ENCODE measurements at places on chromosomes 12 and 14.

DNA sequence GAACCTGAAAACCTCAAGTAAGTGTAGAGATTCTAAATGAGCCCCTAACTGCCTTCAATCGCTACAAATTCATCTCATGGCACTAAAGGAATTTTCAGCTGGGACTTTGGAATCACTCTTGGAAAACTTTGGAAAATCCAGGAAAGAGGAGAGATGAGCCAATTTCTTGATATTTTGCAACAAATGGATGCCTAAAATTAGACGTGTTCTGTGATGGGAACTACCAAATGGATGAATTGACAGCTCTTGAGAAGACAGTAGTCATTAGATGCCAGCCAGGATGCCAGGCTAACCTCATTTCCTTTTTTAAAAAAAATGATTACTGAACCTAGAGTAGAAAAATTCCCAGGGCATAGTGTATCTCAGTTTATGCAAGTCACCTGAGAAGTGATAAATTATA lies 78.3 kb downstream of the NPAS3 start:
- no peak for DNase-seq

DNA sequence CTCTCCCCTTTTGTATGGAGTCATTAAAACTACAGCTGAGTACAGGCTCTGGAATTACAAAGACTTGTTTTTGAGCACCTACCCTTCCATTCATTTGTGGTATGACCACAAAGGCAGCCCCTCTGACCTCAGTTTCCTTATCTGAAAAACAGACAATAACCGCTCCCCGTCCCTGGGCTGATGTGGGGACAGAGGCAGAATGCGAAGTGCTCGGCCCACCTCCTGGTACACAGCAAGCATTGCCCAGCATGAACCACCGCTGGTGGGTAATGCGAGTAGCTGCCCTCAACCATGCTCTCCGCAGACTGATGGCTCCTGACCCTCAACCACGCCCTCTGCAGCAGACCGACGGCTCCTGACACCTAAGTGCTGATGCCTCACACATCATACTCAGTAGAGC lies 22.4 kb downstream of the P2RX2 start:
- DNase-seq: no peak

- no peak for DNase-seq
Measured at GRCh38 chr12:57367121-57367520, 63.7 kb downstream of the R3HDM2 start.

DNA sequence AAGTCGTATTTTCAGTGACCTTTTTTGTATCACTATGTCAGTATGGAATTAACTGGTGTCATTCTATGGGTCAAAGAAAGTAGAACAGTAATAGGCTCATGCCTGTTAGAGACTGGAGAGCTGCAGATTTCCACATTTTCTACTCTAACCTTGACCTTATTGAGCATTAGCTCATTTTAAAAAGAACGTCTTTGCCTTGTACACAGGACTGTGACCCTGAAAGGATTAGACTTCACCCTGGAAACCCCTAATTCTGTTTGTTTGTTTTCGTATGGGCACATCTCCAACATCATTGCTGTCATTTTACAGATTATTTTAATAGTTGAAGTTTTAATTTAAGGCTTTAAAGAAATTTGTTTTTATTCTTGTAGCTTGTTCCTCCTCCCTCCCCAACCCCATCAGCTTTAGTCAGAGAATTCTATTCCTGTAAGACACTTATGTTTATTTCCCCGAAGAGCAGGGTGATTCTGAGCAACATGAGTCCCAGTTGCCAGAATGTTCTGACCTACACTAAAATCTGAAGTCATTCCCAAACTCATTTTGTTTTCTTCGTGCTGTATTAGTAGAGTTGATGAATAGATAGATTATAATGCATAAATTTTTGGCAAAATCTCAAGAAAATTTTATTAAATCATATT lies 451.3 kb downstream of the FOXG1 start:
- no peak for DNase-seq

- DNase-seq: no peak
Measured at GRCh38 chr12:66803930-66804329, 125.1 kb upstream of the GRIP1 start.

GRCh38 chr14:74609721-74610120 lies 2.3 kb downstream of the LTBP2 start:
- DNase-seq: no peak

GRCh38 chr12:113314121-113314529 lies 20.8 kb downstream of the SLC8B1 start:
- no peak for DNase-seq

GRCh38 chr12:107973950-107974349 lies 155.1 kb upstream of the WSCD2 start:
- DNase-seq: no peak

- DNase-seq: no peak
Measured at GRCh38 chr12:95258803-95259202, 41.2 kb downstream of the VEZT start.

DNA sequence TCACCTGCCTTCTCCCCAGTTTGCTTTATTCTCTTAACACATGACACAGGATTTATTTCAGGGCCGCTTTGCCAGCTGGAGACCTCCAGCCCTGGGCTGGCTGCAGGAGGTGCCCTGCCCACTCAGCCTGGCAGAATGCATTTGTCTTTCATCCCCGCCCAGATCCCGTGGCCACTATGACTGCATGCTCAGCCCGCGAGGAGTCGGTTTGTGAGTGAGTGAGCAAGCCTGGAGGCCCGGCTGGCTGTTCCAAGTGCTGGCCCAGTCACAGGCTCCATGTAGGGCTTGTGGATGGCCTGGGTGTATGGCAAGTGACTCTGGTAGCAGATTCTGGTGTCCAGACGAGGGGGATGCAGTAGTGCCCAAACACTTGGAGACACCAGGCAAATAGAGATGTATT lies 2.1 kb downstream of the TDP1 start:
- no peak for DNase-seq

DNA sequence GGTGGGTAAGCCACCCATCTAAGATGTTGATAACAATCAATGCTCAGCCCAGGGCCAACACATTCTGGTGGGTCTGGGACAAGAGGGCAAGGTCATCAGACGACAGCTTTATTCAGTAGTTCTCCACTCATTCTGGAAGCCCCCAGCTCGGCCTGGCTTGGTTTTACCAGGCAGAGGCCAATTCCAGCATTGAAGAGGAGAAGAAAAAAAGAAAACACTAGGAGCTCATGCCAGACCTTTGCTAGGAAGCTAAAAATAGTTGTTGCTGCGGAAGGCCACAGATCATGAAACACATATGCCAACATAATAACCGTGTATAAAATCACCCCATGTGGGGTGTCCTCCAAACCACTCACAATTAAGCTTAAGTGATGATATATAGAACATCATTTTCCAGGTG lies 44.4 kb downstream of the CCDC60 start:
- DNase-seq: no peak

- no peak for DNase-seq
Measured at GRCh38 chr12:48022676-48023385, 18.6 kb upstream of the COL2A1 start.

DNA sequence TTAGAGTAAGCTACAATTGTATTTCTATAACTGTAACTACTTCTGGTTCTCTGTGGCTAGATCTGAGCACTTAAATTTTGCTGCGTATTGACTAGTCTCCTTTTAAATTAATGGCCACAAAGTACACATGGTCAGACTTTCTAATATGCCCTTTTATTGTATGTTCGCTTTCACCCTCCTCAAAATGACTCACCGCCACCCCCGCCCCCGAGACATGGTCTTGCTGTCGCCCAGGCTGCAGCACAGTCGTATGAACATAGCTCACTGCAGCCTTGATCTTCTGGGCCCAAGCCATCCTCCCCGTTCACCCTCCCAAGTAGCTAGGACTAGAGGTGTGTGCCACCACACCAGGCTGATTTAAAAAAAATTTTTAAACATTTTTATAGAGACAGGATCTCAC lies 11.8 kb downstream of the MTERF2 start:
- no peak for DNase-seq

DNA sequence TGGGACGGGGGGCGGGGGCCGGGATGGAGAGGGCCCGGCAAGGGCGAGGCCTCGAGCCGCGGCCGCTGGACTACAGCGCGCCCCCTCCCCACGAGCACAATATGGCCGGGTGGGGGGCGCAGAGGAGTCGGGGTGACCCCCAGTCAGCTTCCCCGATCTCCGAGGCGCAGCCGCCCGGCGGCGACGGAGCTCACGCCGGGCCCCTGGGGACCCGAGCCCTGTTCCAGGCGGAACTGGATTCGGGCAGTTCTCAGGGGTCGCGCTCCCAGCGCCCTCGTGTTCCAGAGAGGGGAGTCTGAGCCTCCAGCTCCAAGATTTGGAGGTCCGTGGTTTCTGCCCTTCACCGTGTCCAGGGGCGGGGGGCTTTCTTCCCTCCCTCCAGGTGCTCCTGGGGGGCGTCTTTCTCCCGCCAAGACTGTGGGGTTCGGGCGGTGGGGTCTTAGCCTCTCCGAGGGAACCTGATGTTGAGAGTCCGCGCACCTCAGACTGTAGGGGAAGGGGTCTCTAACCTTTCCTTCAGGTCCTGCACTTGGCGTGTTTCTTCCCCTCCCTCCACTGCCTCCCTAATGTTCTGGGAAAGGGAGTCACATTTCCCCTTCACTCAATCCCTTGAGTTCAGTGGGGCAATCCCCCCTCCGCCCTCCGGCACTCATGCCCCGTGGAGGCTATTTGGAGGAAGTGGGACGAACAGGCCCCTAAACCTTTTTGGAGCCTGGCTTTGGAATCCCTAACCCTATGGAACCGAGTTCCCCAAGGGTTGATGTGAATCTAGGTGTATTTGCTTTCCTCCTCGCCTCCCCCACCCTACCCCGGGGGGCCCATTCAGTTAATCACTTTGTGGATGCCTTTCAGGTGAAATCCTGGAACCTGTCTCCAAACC lies 584 bp downstream of the ACVR1B start:
- no peak for DNase-seq

DNA sequence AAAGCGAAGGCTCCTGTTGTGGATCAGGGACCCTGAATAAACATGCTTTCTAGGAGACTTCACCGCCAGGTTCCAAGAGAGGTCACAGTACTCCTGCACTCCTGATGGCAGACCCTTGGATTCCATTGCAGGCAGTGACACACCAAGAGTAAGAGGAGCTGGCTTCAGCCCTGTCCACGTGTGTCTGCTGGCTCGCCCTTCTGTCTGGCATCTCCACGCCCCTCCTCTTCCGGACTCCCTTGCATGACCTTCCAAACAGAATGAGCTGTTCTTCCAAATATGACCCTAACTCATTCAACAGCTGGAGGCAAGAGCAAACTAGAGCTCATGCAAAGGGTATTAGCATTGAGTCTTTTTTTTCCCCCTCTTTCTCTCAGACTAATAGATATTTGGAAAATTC lies 233.0 kb upstream of the PLEKHG7 start:
- no peak for DNase-seq

GRCh38 chr12:52232674-52233461 lies at the start of gene KRT7:
TSS of gene KRT7 (plus strand) at chr12:52233243. CDS start at chr12:52233297, 54 bp downstream.
- DNase-seq: no peak

GRCh38 chr12:75814851-75815754 lies 216.5 kb downstream of the PHLDA1 start:
- no peak for DNase-seq

DNA sequence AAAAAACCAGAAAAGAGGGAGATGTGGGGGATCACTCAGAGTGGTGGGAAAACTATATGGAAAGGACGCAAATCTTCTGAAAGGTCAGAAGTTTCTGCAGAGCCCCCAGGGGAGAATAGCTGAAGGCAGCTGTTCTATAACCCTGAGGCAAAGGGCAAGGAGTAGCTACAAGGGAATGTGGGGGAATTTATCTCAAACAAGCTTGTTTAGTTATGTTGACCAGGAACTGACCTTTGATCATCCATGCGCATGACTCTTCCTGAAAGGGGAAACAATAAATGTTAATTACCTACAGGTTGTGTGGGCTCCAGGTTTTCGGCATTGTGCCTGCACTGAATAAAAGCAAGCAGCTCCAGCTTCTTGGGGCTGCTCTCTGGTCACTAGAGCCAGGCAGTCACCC lies 968.5 kb downstream of the AACS start:
- no peak for DNase-seq

DNA sequence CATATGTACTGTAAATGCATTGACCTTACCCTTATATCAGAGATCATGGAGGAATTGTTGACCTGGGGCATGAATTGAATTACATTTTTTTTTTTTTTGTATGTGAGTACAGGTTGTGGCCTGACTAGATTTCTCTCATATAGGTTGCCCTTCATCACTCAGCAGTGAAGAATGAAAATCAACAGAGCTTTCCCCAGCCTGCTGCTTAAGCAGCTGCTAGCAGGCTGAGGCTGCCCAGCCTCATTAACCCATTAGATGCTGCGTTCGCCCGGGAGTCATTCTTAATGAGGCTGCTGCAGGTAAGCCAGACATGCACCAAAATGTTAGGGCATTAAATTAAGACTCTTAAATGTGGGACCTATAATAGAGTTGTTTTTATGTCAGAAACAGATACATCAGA lies 236.0 kb downstream of the ETNK1 start:
- no peak for DNase-seq

DNA sequence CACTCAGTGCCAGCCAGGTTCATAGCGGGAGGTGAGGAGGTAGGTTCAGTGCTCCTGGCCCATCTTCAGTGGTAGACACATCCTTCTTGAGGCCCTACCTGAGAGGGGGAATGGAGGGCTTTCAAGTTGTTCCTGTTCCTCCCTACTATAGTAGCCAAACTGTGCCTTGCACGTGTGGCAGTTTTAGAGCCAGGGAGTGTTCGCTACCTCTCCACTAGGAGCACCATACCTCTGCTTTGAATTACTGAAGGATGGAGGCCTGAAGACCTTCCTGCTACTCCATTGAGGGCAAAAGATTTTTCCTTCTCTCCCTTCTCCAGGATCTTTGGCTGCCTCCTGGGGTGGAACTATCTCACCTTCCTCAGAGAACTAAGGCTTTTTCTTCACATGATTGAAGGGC lies 5.9 kb upstream of the ALG10 start:
- DNase-seq: no peak

DNA sequence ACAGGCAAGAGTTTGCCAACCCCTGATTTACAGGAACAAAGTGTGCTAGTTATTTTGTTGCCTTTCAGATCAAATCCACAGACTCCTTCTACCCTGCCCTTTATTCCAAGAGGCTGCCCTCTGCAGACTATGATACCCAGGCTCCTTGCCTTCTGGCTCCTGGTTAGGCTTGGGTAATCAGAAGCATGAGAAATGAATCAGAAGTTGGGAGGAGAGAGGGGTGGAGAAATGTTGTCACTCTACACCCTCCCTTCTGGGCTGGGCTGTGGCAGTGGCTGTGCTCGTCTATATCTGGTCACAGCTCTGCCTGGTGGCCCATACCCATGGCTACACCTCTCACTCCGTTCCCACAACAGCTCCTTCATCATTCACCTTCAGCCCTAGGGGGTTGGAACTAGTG lies 204.6 kb upstream of the PLXNC1 start:
- no peak for DNase-seq

- DNase-seq: no peak
Measured at GRCh38 chr12:13005649-13006048, 5.6 kb upstream of the HEBP1 start.

GRCh38 chr14:50452979-50453705 lies 56.5 kb upstream of the CDKL1 start:
- DNase-seq: no peak

Measured in Peyer's patch (tissue), 4 donors.